ENCODE measurements at places on chromosomes 6 and 20.

DNA sequence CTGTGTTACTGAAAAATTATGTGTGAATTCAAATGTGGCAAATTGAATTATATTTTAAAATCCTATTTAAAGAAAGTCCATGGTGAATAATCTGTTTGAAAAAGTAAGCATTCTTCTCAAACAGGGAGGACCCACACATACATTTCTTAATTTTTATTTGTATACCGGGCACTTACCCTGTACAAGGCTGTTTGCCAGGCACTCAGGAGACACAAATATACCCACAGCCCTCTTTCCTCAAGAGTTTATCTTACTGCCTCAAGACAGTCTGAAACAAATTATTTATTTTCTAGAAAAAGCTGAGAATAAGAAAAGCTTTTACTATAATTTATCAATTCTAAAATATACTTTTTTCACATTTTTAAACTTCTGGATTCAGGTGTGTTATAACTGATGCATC, 114.4 kb downstream of the TASP1 start:
- H3K4me3 ChIP-seq, result no peak overlapping the region
- H3K4me1 ChIP-seq, result peaks cover 2% of the 10 kb centered on the region
- H3K36me3 ChIP-seq, result peaks cover 23% of the 10 kb centered on the region
- no peak overlapping the region for H3K27ac ChIP-seq

DNA sequence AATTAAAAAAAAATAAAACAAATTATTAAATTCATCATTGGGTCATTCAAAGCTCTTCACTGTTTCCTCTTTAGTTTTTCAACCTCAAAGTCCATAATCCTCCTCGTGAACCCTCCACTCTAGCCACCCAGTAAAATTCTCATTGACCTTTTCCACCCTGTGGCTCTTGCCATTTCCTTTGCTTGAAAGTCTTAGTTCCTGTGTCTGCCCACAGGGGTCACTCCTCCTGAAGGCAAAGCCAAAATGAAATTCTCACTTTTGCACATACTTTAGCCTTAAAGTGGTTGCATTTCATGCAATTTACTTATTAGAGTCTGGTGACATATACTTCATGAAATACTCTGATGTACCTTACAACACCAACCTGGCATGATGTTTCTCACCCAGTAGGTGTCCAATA, 263.7 kb downstream of the BMP2 start:
- no peaks in the 10 kb centered on the region for H3K4me1 ChIP-seq
- H3K4me3 ChIP-seq, result no peak overlapping the region
- no peak for DNase-seq
- no peaks in the 10 kb centered on the region for H3K27me3 ChIP-seq
- no peak overlapping the region for H3K27ac ChIP-seq

DNA sequence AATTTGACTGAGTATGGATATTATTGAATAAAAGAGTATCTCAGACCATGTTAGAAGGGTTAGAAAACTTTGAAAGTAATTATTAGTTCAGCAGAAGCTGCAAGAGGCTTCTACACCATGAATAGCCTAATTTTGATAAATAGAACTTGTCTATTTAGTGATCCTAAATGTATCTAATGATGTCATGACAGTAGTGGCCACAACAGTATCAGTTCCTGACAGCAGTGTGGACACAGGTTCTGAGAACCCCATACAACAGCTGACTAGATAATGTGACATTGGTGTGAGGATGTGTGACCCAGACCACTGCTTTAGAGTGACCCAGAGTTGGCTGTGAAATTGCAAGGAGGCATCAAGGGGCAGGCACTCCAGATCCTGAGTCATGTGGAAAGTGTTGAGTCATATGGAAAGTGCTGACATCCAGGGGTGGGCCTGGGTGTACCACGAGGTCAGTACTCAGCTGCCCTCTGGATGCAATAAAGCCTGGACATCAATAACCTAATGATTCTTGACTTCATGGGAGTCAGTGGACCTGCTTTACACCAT, 754.7 kb downstream of the DHX35 start:
- no peak overlapping the region for H3K4me3 ChIP-seq
- DNase-seq, result no peak
- no peaks in the 10 kb centered on the region for H3K4me1 ChIP-seq
- H3K36me3 ChIP-seq, result no peaks in the 10 kb centered on the region
- H3K27me3 ChIP-seq, result no peaks in the 10 kb centered on the region

- H3K4me1 ChIP-seq, result no peaks in the 10 kb centered on the region
- no peak for DNase-seq
- H3K27ac ChIP-seq, result no peak overlapping the region
- H3K36me3 ChIP-seq, result no peaks in the 10 kb centered on the region
These were observed 123.4 kb downstream of the FLRT3 start for GRCh38 chr20:14214046-14214445.

- peaks cover 27% of the 10 kb centered on the region for H3K4me1 ChIP-seq
- H3K36me3 ChIP-seq, result no peaks in the 10 kb centered on the region
- no peak for DNase-seq
- no peak overlapping the region for H3K4me3 ChIP-seq
These were observed 92.3 kb downstream of the ANKRD60 start for GRCh38 chr20:58136149-58136484.
